ENCODE measurements at places on chromosomes 13 and 19. TPM values are rescaled to one million over a fixed set of nuclear protein-coding genes. Genes with fewer than 3 reads are reported as not detected.

DNA sequence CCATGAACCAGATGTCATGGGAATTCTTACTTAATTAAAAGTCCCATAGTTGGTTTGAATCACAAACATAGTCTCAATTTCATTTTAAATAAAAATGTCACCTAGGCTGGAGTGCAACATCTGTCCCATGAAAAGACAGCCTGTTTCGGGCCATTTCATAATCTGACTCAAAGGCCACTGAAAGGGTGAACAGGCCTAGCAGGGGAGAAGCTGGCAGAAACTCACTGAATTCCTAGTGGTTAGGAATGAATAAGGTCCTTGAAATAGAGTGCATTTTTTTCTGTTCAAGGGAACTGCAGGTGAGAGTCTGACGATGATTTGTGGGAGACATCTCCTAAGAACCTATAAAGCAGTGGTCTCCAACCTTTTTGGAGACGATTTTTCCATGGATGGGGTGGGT lies 44.0 kb upstream of the PCCA start:
- DNase-seq, result no peak

GRCh38 chr19:51830274-51830673 lies 35.3 kb downstream of the FPR3 start:
- DNase-seq, result peak; percentile 10

- no peak for DNase-seq
These were observed 3.3 kb downstream of the MTIF3 start for GRCh38 chr13:27446986-27447583.

DNA sequence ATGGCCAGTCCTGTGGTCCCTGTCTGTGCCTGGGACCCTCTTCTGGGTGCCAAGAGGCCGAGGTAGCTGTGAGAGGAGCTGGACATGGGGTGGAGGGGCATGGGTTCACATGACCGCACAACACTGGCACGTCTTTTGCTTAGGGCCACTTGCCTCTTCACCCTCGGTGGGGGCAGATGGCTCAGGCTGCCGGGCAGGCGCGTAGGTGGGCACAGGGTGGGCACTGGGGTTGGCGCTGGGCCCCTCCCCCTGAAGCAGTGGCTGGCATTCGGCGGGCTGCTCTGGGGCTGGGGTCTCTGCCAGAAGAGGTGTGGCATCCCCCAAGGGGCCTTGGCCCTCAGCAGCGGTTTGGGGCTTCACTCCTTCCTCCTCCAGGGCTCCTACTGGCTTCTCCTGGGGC lies 8.4 kb downstream of the PALM3 start:
- DNase-seq, result no peak

- no peak for DNase-seq
These were observed 56.2 kb downstream of the FLT1 start for GRCh38 chr13:28438598-28439334.

- peak; percentile 64 for DNase-seq
These were observed at the start of gene ADAMTS10 for GRCh38 chr19:8610041-8610935. Gene ADAMTS10 (minus strand): TSS chr19:8610715. CDS start chr19:8605710, 5,005 bp downstream.

GRCh38 chr19:49182848-49183375 lies 25.3 kb downstream of the TRPM4 start:
- DNase-seq, result no peak

DNA sequence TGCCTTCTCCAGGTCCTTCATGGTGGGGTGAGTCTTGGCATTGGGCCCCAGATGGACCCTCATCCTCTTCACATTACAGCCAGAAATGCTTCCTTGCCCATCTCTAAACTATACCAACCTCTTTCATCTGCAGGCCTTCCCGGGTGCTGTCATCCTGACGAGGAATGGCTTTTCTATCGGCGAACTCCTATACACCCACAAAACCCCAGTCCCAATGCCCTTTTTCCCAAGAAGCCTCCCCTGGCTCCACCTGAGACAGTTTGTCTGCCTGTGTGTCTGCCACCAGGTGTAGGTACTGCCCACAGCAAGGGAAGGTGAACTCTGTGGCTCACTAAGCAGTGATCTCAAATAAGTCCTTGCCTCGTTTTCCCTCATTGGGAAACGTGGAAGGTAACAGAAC lies 55.3 kb downstream of the PTPRS start:
- no peak for DNase-seq

The SMIM44 gene
- not detected for total RNA-seq

The FGF21 gene
- total RNA-seq, result not detected

The TEX29 gene
- 0.76 TPM for total RNA-seq

The CEACAM7 gene
- 0.43 TPM for total RNA-seq
